Osteocyte (in vitro differentiated cells): ENCODE measurements at places on chromosomes 6 and 20. TPM values are rescaled to one million over a fixed set of nuclear protein-coding genes. Genes with fewer than 3 reads are reported as not detected.
A peak's percentile ranks its signal among the peaks of the same experiment; 100 is the strongest.

DNA sequence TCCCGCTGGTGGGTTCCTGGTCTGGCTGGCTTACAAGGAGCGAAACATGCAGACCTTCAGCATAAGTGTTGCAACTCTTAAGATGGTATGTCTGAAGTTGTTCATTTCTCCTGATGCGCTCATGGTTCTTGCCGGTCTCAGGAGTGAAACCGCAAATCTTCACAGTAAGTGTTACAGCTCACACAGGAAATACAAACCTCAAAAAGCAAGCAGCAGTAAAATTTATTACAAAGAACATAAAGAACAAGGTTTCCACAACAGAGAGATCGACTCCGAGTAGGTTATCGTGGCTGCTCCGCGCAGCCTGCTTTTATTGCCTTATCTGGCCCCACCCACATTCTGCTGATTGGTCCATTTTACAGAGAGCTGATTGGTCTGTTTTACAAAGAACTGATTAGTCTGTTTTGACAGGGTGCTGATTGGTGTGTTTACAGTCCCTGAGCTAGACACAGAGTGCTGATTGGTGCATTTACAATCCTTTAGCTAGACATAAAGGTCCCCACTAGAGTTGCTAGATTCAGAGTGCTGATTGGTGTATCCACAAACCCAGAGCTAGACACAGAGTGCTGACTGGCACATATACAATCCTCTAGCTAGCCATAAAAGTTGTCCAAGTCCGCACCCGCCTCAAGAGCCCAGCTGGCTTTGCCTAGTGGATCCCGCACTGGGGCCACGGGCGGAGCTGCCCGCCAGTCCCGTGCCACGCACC is 39.2 kb downstream of the TRIM27 start:
- DNase-seq = no peak

The CBLN4 gene
- total RNA-seq = not detected in 2 replicates

DNA sequence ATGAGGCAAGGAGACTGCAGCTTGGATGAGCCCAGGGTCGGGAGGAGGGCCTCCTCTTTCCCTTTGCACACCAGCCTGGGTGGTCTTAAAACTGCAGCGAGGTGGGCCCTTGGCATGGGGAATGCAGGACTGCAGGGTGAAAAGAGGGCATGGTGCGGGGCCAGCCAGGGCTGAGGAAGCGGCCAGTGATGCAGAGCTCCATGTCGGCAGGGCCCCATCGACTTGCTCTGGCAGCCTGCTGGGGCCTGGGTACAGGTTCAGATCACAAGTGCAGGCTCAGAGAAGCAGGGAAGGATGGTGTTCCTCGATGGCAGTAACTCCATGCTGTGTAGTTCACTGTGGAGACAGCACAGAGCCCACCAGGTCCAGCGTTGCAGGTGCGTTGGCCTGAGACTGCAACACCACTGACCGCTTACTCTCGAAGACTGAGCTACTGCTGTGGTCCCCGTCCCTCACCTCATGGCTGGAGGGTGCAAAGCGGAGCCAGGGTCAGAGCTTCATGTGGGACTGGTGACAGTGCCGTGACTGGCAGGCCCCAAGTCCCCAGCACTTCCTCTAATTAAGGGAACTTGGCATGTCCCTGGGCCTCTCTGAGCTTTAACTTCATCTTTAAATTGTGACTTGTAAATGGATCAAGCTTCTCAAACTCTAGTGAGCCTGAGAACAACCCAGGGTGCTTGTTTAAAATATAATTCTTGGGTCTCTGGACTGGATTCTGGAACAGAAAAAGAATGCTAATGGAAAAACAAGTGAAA is 223.2 kb downstream of the SYNDIG1 start:
- peak; percentile 74 for DNase-seq

DNA sequence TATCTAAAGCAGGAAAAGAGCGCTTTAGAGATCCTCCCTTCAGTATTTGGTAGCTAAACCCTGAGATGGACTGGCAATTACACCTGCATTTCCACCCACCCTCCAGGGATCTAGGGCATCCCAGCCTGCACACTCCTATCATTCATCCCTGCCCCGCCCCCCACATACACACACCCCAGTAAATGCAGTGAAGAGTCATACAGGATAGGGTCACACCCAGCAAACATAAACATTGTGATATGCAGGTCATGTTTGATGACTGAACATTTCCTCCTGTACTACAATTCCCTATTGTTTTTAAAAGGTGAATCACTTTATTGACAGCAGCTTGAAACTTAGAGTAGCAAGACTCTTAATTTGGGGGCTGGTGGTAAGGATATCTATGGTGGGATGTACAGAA is 112.9 kb downstream of the FOXO3 start:
- DNase-seq = no peak

DNA sequence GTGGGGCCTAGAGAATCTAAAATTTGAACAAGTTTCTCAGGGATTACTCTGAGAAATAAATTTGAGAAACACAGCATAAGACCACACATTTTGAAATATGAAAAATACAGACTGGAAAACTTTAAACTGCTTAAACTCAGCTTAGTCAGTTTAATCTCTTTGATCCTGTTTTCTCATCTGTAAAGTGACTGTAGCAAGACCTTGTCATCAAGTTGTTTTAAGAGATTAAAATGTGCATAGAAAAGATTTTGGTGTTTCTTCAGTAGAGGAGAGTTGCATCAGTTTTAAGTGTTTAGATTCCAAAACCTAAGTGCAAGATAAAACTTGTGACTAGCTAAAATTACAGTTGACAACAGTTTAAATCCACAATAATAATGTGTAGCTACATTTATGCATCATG is 8.1 kb upstream of the BCKDHB start:
- no peak for DNase-seq
